ENCODE measurements at places on chromosomes 6 and 20.

DNA sequence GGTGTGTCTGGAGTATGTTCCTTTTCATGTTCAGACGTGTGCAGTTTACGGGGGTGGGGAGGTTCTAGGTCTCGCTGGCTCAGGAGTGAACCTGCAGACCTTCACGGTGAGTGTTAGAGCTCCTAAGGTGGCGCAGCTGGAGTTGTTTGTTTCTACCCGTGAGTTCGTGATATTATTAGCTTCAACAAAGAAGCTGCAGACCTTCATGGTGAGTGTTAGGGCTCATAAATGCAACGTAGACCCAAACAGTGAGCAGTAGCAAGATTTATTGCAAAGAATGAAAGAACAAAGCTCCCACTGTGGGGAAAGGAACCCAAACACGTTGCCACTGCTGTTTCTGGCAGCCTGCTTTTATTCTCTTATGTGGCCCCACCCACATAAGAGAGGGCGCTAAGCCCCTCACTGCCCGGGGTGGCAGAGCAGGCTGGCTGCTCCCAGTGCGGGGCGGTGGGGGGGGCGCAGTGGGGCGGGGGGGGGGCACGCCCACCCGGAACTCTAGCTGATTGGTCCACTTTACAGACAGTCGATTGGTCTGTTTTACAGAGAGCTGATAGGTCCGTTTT is 41.3 kb upstream of the GMPR start:
- no peak for DNase-seq

GRCh38 chr20:57473246-57474048 is 51.5 kb downstream of the CTCFL start:
- no peak for DNase-seq

DNA sequence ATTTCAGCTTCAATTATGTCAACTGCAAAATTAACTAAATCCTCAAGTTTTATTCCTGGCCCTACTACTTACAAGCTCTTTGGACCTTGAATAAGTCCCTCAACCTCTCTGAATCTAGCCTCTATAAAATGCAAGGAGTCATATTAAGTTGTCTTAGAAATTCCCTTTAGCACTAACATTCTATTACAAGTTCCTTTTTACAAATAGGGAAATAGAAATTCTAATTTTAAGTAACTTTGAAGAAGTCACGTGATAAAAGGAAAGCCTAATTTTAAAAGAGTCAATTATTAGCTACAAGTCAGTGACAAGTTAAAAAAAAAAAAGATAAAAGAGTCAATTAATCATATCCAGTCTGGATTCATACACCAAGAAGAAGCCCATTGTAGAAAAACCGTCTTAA is 24.6 kb upstream of the GTF3C6 start:
- no peak for DNase-seq

DNA sequence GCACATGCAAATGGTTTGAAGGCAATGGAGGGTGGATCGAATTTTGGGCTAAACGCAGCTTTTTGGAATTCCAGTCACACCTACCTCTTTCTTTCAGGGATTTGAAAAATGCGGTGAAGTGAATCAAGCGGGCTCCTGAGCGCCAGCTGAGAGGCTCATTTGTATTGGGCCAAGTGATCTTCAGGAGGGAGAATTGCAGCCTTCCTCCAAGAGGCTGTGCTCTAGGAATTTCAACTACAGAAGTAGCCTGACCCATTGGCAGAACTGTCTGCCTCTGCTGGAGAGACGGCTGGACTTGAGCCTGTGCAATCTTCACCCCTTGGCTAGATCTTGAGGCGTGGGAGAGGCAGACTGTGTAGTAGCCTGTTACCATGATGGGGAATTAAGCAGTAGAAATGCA is 5.7 kb upstream of the TIAM2 start:
- no peak for DNase-seq

DNA sequence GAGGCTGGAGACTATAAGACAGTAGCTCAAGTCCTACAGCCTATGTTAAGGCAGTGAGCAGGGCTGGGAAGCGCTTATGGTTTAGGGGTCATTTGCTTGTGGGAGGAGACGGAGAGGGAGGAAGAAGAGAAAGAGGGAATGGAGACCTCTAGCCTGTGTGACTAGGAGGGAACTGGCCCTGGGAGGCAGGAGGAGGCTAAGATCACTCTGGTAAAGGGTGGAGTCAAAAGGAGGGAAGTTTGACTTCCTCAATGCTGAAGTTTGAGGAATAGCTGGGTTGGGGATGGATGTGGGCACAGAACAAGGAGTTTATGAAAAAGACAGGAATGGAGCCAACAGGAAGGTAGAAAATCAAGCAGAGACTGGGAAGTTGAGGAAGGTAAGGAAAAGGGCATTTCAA is 6.4 kb upstream of the BACH2 start:
- no peak for DNase-seq

- no peak for DNase-seq
These were observed 68.6 kb upstream of the HDDC2 start for GRCh38 chr6:125370343-125370742.

GRCh38 chr6:111357705-111358104 is 125.3 kb downstream of the REV3L start:
- no peak for DNase-seq

GRCh38 chr6:167079853-167080297 is 43.0 kb upstream of the CCR6 start:
- DNase-seq = no peak

- DNase-seq = no peak
These were observed 212.7 kb downstream of the TMEM242 start for GRCh38 chr6:157110607-157111006.

GRCh38 chr6:132003516-132004178 is 52.5 kb upstream of the CCN2 start:
- DNase-seq = no peak

- DNase-seq = peak; percentile 76
These were observed 50.1 kb upstream of the SLC32A1 start for GRCh38 chr20:38674092-38674764.

GRCh38 chr20:45246109-45246508 is 8.3 kb downstream of the SLPI start:
- DNase-seq = no peak

DNA sequence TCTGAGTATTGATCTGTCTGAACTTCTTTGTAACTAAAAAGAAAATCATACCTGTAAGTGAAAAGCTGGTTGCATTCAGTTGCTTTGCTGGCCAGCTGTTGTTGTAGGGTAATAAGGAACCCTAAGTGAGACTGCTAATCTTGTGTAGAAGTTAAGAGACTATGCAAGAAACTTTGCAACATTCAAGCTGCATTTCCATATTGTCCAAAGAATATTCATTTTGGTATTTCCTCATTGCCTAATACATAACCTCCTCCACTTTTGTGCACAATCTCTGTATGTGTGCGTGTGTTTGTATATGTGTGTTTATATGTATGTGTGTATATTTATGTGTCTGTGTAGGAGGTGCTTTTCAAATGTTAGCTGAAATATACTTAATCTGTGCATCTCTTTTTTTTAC is 414.9 kb downstream of the CDKAL1 start:
- no peak for DNase-seq

DNA sequence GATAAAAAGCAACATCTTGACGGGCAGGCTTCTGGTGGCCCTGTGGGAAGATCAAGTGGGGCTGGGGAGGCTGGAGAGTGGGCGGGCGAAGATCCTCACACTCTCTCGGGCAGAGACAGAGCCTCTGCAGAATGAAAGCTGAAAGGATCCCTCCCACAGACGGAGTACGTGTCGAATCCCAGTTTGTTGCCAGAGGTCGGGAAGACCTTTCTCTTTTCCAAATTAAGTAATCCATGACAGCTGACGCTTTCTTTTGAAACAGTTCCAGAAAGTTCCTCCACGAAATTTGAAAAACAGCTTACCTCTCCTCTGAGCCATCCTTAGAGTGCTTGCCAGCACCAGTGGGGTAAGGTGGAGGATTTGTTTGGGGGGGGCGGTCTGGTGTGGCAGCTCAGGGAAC is 155.6 kb upstream of the SMLR1 start:
- no peak for DNase-seq

- no peak for DNase-seq
These were observed 108.5 kb upstream of the STMND1 start for GRCh38 chr6:16993396-16993795.

- no peak for DNase-seq
These were observed 177.1 kb downstream of the CD109 start for GRCh38 chr6:73873081-73873480.

DNA sequence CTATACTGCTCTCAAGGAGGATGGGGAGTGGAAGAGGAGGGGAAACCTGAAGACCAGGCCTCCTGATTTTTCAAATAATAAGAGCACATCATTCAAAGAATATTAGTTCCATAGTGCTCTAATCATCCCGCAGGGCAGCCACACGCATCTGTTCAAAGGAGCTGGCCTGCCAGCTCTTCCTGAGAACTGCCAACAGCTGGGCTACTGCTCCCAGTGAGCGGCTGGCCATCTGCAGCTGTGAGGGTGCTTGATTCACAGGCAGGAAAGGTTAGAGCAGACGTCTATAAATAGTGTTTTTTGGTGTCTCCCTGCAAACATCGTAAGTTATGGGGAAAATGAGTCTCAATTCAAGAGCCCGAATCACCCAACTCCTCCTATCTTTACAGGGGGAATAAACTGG is 17.3 kb downstream of the NSFL1C start:
- no peak for DNase-seq

- DNase-seq = no peak
These were observed 23.9 kb upstream of the YWHAB start for GRCh38 chr20:44861531-44862006.

DNA sequence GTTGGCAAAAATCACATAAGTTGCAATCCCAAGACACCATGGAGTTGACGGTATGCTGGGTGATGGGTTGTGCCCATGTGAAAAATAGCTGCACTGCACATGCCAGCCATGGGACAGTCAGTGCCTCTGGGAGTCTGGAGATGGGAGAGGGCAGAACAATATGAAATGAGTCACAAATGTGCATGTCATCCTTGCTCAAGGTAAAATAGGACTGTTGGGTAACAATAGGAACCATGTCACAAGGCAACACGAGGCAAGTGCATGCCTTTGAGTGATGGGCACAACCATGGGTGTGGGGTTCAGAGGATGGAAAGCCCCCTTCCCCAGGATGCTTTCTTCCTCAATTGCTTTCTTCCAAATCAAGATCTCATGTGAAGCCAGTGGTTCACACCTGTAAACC is 70.5 kb upstream of the PIM1 start:
- no peak for DNase-seq

DNA sequence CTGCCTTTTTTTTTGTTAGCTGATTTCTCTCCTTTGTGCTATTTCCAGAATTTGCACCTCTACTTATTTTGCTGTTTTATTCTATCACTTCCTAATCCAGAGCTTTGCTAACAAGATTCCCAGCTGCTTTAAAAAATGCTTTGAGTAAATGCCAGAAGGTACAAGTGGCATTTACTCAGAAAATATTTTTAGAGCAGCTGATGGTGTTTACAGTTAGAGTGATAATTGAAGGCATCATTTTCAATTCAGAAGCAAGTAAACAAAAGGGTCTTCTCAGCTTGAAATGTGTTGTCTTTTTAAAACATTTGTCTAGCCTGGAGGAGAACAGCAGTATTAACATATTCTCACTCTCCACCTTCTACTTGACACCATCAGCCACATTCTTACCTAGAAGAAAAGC is 99.9 kb downstream of the OTOR start:
- no peak for DNase-seq

GRCh38 chr6:57198926-57199636 is 23.0 kb downstream of the RAB23 start:
- no peak for DNase-seq
